Spinal cord (tissue), 10 donors: ENCODE measurements at places on chromosomes 6 and 20.
A peak's percentile ranks its signal among the peaks of the same experiment; 100 is the strongest.

DNA sequence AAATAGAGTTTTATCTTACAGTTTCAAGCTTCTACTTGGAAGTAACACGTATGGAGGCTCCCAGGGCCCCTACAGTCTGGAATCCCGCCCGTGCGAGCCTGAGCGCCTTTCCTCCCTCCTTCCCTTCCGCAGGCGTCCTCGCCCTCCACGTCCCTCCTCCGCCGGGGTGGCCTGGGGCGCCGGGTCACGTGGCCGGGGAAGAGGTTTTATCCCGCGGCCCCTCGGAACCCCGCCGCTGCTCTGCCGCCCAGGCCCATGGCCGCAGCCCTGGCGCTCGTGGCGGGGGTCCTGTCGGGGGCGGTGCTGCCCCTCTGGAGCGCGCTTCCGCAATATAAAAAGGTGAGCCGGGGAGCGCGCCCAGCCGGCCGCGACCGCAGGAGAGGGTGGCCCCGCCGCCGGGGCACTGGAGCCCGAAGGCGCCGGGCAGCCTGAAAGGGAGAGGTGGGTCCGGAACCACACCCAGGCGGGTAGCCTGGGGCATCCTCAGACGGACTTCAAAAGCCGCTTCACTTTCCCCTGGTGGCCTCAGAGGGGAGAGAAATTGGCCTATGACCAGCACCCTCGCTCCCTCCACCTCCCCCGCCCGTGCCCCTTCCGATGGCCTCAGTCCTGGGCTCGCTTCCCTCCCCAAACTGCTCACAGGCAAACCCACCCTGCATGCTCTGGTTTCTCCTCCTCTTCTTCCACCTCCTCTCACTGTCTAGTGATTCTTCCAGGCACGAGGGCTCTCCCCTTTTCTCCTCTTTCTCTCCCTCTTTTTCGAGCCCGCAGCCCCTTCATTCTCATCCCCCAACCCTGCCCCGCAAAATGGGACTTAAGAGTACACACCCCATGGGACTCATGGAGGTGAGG is at the start of gene CLPSL2:
Gene CLPSL2, plus strand, starts transcription at position 235 of the 852 bp plus-strand sequence. Its CDS starts 21 bp downstream, at position 256.
- DNase-seq, result no peak

- DNase-seq, result no peak
Measured at GRCh38 chr6:73746787-73747186, 50.8 kb downstream of the CD109 start.

- DNase-seq, result no peak
Measured at GRCh38 chr6:143629104-143630080, 48.4 kb upstream of the PHACTR2 start.

DNA sequence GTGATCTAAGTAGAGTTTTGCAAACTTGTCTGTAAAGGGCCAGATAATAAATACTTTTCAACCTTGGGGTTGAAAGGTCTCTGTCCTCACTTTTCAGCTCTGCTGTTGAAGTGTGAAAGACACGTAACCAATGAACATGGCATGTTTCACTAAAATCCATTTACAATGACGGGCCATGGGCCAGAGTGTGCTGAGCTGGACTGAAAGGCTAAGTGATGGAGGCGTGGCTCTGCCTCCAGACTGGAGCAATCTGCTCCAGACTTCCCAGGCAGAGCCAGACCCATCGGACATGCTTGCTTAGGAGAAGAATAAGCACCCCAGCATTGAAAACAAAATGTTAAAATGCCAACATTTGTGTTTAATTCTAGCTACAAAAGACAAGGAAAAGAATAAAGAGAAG is 41.4 kb downstream of the SCAND1 start:
- DNase-seq, result no peak

DNA sequence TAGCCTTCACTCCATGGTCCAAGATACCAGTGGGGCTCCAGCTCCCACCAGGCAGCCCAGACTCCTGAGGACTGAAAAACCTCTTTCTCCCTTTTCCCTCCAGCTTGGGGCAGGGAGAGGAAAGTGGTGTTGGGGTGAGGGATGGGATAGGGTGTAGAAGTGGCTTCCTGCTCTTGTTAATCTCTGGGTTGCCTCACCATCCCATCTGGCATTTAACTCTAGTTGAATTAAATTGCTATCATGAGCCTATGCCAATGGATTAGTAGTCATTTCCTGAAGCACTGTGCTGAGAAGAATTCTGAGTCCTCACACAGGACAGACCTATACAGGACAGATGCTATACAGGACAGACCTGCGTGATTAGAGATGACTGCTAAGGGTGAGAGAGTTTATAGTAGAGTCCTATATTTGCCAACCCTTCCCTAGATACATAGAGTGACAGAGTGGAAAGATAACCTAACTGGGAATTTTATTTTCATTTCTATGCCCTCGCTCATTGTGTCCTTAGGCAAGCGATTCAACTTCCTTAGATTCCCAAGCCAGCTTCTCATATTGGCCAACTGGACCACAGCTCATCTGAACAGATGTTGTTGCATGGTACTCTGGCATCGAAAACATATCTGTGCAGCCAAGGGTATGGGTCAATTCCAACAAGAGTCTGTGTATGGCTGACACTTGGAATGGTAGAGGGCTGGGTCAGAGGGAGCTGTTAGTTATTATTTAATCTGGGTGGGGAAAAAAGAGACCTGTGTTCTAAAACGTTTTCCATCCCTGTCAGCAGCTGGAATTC is 42.8 kb downstream of the MCHR2 start:
- peak; percentile 6 for DNase-seq

GRCh38 chr6:125797886-125798444 is 7.2 kb downstream of the NCOA7 start:
- DNase-seq, result no peak

- no peak for DNase-seq
Measured at GRCh38 chr6:11534561-11534960, 3.0 kb upstream of the TMEM170B start.

GRCh38 chr6:12311106-12311505 is 20.9 kb downstream of the EDN1 start:
- DNase-seq, result no peak

- DNase-seq, result no peak
Measured at GRCh38 chr20:51365670-51366069, 176.8 kb downstream of the NFATC2 start.

DNA sequence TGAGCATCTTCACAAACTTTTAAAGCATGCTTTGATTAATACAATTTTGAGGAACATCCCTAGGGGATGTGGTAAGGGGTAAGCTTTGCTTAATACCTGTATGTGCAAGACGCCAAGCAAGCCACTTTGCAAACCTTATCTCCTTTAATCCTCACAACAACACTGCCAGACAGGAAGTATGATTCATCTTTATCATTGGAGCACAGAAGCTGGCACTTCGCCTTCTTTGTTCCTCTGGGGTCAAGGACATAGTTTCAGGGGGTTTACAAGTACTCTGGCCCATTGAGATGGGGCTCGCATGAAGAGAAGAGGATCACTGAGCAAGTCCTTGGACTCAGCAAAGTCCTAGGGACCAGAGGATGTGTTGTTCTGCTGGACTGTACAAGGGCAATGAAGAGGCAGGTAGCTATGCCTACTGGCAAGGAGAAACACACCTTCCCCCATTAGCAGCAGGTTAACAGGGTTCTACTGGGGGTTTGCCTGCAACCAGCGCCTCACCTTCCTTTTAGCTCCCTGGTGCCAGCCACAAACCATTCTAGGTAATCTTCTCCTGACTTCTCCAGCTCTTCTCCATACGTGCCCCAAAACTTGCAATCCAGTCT is 8.8 kb downstream of the TMEM244 start:
- DNase-seq, result no peak

- no peak for DNase-seq
Measured at GRCh38 chr6:4522453-4522852, 253.8 kb upstream of the CDYL start.

GRCh38 chr6:13068586-13069210 is 259.6 kb downstream of the TBC1D7 start:
- no peak for DNase-seq

DNA sequence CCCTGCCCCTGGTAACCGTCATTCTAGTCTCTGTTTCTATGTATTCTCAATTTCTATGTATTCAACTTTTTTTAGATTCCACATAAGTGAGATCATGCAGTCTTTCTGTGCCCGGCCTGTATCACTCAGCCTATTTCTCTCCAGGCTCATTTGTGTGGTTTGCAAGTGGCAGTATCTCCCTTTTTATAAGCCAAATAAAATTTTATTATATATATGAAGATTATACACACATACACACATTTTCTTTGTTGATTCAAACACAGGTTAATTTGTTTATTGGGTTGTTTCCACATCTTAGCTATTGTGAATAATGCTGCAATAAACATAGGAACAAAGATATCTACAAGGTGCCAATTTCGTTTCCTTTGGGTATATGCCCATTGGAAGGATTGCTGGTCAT is 571.7 kb downstream of the DHX35 start:
- DNase-seq, result no peak

DNA sequence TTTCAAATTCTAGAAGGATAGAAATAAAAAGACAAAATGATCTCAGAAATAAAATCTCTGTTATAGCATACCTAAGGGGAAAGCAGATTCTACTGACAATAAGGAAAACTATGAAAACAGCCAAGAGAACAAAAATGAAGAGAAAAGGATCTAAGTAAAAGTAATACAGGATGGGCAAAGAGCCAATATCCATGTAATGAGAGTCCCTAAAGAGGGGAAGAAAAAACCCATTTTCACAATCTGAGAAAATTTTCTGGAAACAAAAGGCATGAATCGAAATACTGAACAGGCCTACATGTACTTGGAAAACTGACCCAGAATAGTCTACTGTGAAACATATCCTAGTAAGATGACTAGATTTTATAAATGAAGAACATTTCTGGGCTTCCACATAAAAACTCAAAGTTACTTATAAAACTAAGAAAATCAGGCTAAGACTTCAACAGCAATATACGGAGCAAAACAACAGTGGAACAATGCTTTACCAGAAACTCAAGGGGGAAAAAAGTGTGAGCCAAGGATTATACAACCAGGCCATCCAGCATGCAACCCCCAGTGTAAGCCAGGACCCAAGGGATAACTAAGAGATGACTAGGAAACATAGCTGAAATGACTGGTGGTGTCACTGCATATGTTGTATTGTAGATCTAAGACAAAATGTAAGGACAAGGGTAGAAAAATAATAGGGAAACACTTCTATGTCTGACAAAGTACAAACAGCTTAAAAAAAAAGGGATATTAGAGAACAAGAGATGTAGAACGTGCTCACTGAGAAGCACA is 10.2 kb downstream of the NAPB start:
- DNase-seq, result no peak

- no peak for DNase-seq
Measured at GRCh38 chr6:56353860-56354259, 106.5 kb upstream of the COL21A1 start.

DNA sequence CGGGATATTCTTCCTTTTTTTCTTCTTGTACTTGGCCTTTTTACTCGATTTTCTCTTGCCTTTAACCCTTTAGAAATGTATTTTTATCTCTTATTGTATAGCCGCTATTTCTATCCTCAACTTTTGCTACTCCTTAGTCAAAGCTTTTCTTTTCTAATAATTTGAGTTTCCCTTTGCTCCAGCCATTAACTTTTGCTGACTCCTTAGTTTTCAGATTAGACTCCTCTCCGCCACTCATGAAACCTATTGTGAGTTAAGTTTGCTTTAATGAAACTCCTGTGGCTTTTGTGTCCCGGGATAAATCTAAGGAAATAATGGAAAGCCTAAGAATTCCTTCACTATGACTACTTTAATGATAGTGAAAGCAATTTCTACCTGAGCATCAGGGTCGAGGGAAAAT is 590.3 kb upstream of the CITED2 start:
- no peak for DNase-seq

- DNase-seq, result peak; percentile 43
Measured at GRCh38 chr6:169838346-169839028, 87.1 kb downstream of the ERMARD start.

DNA sequence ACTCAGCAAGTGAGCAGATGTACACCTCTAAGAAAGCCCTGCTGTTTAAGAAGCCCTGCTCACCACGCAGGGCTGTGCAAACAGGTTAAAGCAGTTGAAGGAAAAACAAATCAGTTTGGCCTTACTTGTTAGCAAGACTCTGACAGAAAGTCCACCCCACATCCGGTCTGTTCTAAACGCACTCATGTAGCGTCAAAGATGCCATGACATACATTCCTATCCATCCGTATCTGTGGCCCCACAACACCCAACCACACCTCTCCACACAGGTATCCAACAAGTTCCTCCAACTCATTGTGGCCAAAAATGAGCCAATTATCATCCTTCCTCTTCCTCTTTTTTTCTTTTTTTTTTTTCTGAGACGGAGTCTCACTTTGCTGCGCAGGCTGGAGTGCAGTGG is 22.8 kb upstream of the RAB22A start:
- DNase-seq, result no peak

DNA sequence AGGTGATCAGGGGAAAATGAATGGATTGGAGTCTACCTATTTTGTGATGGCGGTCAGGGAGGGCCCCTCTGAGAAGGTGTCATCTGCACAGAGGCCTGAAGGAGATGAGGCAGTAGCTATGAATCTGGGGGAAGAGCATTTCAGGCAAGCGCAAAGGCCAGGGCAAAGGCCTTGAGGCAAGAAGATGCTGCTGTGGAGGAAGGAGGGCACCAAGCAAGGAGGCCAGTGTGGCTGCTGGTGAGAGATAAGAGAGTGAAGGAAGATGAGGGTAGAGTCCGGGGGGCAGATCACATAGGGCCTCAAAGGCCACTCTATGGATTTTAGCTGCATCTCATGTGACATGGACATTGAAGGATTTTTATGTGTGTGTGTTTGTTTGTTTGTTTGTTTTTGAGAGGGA is 20.6 kb upstream of the CSNK2A1 start:
- no peak for DNase-seq

DNA sequence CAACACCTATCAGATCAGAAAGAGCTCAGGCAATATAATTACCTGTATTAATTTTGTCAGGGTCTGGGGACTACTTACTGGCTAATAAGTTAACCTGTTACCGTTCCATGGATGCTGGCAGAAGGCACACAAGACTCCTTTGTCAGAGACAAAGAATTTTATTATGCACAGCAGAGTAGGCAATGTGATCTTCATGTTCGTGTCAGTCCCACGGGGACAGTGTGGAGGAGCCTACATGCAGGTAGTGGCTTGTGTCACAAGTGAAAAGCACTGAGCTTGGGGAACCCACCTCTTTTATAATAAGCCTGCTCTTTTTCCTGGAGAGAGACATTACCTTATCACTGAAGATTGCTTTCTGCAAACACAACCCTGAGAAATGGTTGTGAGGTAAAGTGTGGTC is 96.9 kb downstream of the CD164 start:
- DNase-seq, result no peak

- peak; percentile 84 for DNase-seq
Measured at GRCh38 chr20:56343861-56344381, 14.9 kb upstream of the FAM210B start.

DNA sequence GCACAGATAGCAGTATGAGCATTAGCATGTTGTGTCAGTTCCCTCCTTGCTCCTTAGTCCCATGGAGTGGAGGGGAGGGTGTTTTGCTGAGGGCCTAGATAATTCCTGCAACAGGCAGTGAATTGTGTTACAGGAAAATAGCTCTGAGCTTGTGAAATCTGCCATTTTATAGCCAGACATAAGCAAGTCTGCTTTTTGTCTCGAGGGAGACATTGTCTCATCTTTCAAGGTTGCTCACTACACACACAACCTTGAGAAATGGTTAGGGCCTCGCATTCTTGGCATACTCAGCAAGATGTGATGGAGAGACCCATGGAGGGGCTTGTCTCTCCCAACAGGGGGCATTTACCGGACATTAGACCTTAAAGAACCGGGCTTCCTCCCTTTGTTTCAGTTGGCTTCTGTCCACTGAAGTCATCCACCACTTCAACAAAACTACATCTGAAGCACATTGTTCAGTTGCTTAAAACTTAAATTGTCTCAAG is 108.0 kb upstream of the FOXO3 start:
- peak; percentile 61 for DNase-seq

- no peak for DNase-seq
Measured at GRCh38 chr6:11414176-11414963, 123.2 kb upstream of the TMEM170B start.

GRCh38 chr20:14488212-14488611 is 150.8 kb upstream of the FLRT3 start:
- no peak for DNase-seq

GRCh38 chr6:111761783-111762312 is 111.4 kb downstream of the FYN start:
- no peak for DNase-seq
